ENCODE measurements at places on chromosomes 4 and X.
A peak's percentile ranks its signal among the peaks of the same experiment; 100 is the strongest.

- no peak for DNase-seq
These were observed 763.7 kb downstream of the PDHA2 start for GRCh38 chr4:96603641-96604040.

- no peak for DNase-seq
These were observed 23.1 kb downstream of the ZRSR2 start for GRCh38 chrX:15813416-15813815.

DNA sequence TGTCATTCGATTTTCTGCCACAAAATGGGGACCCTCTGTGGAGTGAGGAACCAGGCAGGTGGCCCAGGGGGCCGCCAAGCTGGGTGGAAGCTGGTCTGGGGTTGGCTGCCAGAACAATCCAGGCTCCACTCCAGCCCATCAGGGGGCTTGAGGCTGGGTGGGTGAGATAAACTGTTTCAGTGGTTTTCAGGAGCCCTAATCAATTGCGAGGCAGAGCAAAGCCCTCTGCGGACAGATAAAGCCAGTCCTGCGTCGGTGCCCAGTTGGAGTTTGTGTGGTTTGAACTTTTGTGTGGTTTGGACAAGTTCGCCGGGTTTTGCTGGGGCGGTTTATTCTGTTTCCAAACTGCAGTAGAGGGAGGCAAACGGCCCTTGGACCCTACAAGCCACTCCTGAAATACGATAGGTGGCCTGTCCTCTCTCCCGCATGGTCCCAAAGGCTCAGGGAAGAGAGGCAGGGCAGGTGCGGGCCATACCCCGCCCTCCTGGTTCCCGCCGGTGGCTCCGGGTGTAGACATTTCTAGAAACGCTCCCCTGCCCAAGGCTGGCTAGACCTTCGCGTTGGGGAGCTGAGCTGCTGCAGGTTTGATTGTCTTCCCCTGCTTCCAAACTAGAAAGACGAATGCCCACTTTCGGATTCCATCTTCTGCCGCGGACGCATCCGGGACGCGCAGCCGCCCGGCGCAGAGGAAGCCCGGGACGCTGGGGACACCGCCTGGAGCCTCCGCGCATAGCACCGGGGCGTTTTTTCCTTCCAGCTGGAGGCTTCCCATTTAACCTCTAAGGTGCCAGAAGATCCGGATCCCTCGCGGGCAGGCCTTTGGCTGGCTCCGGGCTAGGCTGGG is 169.0 kb upstream of the BCOR start:
- peak; percentile 76 for DNase-seq

GRCh38 chrX:72079607-72080006 is 52.1 kb downstream of the RTL5 start:
- DNase-seq: no peak

DNA sequence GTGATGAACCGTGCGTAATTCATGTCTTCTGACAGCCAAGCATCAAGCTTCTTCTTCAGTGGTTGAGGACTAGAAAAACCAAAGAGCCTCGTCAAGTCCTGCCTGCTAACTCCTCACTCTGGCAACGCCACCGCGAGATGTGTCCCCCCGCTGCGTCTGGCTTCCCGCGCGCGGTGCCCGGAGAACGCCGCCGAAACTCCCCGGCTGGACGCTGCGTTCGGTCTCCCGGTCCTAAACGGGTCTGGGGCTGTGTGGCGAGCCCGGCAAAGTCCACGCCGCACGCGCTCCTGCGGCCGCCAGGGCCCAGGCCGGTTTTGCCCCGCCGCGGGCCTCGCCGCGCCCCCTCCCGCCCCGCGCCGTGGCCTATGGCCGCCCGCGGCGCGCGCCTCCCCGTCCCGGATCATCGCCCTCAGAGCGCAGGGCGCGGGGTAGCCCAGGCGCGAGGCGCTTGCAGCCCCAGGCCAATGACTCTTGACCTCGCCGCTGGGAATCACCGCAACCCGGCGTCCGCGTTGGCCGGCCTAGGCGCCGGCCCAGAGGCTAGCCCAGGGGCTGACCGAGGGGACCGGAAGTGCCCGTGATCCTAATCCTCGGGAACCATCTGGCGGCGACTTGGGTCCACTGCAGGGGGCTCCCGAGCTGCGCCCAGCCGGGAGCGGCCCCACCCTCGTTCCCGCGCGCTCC is at the start of gene AADAT:
TSS of gene AADAT (minus strand) at position 289 of the 684 bp plus-strand sequence. CDS start at position 23, 266 bp downstream.
- peak; percentile 90 for DNase-seq

DNA sequence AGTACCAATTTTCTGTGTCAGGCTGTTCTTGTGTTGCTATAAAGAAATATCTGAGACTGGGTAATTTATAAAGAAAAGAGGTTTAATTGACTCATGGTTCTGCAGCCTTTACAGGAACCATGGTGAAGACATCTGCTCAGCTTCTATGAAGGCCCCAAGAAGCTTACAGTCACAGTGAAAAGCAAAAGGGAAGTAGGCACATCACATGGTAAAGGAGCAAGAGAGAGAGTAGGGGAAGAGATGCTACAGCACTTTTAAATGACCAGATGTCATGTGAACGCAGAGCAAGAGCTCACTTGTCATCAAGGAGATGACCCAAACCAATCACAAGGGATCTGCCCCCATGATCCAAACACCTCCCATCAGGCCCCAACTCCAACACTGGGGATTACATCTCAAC is 174.3 kb downstream of the ATP10D start:
- no peak for DNase-seq

- no peak for DNase-seq
These were observed 30.6 kb downstream of the TRIM61 start for GRCh38 chr4:164946810-164947209.

GRCh38 chr4:173046818-173047217 is 121.8 kb upstream of the GALNT7 start:
- peak; percentile 67 for DNase-seq

DNA sequence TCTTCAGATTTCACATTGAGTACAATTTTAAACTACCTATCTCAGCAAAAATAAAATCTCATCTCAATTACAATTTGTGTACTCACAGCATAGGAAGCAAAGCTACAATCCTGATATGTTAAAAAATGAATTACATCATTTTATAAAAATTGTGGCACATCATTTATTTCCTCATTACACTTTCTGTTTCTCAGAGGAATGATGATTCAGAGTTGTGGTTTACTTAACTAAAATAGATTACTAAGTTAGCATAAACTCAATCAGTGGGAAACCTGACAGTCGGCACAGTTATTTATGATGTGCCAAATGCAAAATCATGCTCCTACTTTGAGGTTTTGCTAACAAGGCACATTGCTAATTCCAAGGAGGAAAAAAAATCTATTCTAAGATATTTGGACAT is 325.0 kb downstream of the FBXO8 start:
- DNase-seq: peak; percentile 63

DNA sequence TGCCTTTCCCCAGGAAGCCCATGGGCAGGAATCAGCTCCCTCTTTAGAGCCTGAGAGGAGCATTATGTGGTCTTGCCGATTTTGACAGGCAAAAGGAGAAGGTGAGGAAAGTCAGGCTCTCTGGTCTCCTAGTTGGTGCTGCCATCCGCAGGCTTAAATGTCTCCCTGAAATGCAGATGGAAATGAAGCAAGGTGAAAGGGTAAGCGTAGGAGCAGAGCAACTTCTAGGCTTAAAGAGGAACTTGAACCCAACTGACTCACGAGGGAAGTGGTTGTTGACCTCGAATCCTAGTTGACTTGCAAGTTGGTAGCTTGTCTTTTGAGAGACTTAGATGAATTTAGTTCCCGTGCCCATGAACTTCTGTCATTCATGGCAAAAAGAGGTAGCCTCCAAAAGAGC is 205.9 kb downstream of the PTTG2 start:
- no peak for DNase-seq

- peak; percentile 73 for DNase-seq
These were observed 609 bp upstream of the SLC25A6 start for GRCh38 chrX:1392376-1393068.

GRCh38 chr4:106358899-106359298 is 9.7 kb downstream of the GIMD1 start:
- DNase-seq: peak; percentile 54

DNA sequence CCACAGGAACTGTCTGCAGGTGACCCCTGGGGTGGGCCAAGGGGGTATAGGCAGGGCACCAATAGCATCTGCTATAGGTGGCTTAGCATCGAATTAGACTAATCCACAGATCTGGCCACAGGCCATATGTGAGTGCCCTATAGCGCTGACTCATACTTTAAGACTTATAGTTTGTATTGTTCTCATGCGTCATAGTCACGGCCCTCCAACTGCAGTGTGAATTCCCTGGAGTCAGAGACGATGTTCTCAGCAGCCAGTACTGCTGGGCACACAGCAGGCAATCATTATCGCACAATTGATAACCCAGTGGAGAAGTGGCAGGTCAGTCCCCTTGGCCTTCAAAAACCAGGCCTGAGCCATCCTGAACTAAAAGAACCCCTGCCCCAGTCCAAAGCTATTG is 58.1 kb downstream of the ADGRG2 start:
- DNase-seq: no peak

- no peak for DNase-seq
These were observed 124.7 kb upstream of the TLL1 start for GRCh38 chr4:165748321-165748720.

GRCh38 chrX:127888767-127889166 is 163.4 kb downstream of the ACTRT1 start:
- no peak for DNase-seq
